Stimulated activated CD4-positive, alpha-beta T cell treated with anti-CD3 and anti-CD28 coated beads, Interleukin-1b, Interleukin-23, amount 100 ng/mL, for 1 hour (primary cell): ENCODE measurements at places on chromosomes 4 and X.

- DNase-seq, result no peak
These were observed 104.6 kb upstream of the NWD2 start for GRCh38 chr4:37139987-37140386.

DNA sequence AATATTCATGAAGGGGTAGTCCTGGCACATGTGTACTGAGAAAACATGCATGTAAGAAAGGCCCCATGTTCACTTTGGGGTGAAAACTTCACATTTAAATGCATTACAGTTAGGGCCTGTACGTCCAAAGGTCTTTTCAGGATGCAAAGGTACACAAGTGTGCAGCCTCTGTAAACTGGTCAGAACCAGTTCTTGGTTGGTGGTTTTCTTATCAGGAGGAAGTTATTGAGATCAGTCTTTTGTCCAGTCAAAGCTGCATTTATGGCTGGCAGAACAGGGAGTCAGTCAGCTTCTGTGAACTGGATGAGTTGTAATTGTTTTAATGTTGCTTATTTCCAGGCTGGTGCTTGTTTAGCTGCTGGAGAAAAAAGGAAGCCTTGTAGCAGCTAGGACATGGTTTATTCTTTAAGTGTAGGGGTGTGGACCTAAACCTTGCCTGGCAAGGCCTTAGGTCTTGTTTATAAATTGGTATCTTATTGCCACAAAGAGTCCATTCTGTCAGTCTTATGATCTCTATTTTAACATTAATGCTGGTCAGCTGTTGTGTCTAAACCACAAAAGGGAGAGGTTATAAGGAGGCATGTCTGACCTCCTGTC lies 1906.6 kb upstream of the TENM3 start:
- no peak for DNase-seq

DNA sequence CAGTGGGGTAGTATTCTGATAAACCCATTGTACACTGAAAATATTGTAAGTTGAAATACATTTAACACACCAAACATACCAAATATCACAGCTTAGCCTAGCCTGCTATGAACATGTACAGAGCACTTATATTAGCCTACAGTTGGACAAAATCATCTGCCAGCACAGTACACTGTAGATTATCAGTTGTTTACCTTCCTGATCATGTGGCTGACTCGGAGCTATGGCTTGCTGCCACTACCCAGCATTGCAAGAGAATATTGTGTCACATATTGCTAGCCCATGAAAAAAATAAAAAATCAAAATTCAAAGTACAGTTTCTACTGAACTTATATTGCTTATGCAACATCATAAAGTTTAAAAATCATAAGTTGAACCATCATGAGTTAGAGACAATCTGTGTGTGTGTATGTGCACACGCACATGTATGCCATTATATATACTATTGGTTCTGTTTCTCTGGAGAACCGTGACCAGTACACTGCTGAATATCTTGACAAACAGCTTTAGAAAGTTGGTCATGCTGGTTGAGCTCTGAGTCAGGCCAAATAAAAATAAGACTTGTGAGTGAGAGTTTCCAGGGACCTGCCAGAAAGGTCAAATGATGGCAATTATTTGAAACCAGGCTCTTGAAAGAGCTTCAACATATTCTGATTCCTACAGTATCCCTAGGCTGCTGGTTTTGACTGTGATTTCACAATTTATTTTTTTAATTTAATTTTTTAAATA lies 238.5 kb downstream of the PRR32 start:
- no peak for DNase-seq

- no peak for DNase-seq
These were observed 125.4 kb downstream of the CPE start for GRCh38 chr4:165504184-165504583.

GRCh38 chr4:95535180-95535579 lies 13.6 kb downstream of the UNC5C start:
- no peak for DNase-seq

DNA sequence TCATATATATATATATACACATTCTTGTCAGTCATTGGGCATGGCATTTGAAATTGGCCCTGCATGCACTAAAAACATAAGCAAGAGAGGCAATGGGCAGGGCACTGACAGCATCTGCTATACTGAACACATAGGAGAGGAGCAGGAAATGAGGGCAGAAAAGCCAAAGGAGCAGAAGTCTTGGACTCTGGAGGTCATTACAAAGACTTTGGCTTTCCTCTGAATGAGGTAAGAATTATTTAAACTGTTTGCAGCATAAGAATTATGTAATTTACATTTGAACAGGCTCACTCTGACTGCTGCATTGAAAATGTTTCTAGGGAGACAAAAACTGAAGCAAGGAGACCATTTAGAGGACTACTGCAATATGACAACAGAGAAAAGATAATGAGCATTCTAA lies 396.5 kb downstream of the PRDM5 start:
- no peak for DNase-seq

DNA sequence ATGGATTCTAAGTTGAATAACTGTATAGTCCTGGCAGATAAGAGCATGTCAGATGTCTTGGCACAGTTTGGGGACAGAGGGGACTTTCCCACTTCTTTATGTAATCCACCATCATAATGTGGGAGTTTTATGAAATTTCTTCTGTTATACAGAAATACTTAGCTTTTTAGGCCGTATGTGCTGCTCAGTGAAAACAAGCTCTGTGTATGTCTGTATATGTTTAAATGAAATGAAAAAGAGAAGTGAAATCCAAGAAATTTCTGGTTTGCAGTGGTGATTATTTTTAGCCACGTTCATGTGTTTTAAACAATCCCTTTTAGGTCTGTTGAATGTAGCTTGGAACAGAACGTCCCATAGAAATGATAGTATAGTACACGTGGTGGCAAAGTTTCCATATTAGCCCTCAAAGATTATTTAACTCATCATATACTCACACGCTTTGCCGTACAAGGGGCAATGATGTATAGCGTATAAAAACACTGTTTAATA lies 41.0 kb downstream of the GAB1 start:
- no peak for DNase-seq
